Smooth muscle cell of bladder (primary cell): ENCODE measurements at places on chromosomes 11 and 22. TPM values are rescaled to one million over a fixed set of nuclear protein-coding genes. Genes with fewer than 3 reads are reported as not detected.

The SLC22A12 gene
- not detected in 2 replicates for total RNA-seq

The MOB2 gene
- 24.3 and 25.2 TPM in 2 replicates for total RNA-seq

The FAT3 gene
- 0.14 and 4.8 TPM in 2 replicates for total RNA-seq

The FUT4 gene
- total RNA-seq = 3.3 and 4.7 TPM in 2 replicates

The ARHGAP20 gene
- total RNA-seq = 6.7 and 9.1 TPM in 2 replicates

The SMTNL1 gene
- total RNA-seq = not detected in 2 replicates

The BAIAP2L2 gene
- 0.28 and 0.46 TPM in 2 replicates for total RNA-seq

The VWCE gene
- total RNA-seq = 0.85 and 1.7 TPM in 2 replicates

The KCNQ1 gene
- total RNA-seq = not detected in 2 replicates

The TTC36 gene
- 0.43 and 0.46 TPM in 2 replicates for total RNA-seq

The SPDYC gene
- not detected in 2 replicates for total RNA-seq

The KRTAP5-11 gene
- not detected in 2 replicates for total RNA-seq

The SRSF8 gene
- 9.7 and 13.5 TPM in 2 replicates for total RNA-seq

The SLC39A13 gene
- total RNA-seq = 38.4 and 47.0 TPM in 2 replicates

The GGT5 gene
- total RNA-seq = 5.8 and 6.7 TPM in 2 replicates

The POU2AF2 gene
- total RNA-seq = not detected in 2 replicates

The SLC22A25 gene
- total RNA-seq = not detected in 2 replicates

The TIMM10 gene
- 36.7 and 43.0 TPM in 2 replicates for total RNA-seq

The MADD gene
- total RNA-seq = 9.2 and 12.0 TPM in 2 replicates

The RELT gene
- 1.3 and 5.0 TPM in 2 replicates for total RNA-seq

The OR5B21 gene
- total RNA-seq = 0.14 TPM in 1 of 2 replicates, not detected in the other

The CBLIF gene
- not detected in 2 replicates for total RNA-seq

The RAB3IL1 gene
- 4.3 and 5.9 TPM in 2 replicates for total RNA-seq

The OR56B1 gene
- total RNA-seq = not detected in 2 replicates

The MS4A15 gene
- total RNA-seq = not detected in 2 replicates

The OOSP1 gene
- not detected in 2 replicates for total RNA-seq

The CD3E gene
- total RNA-seq = not detected in 2 replicates

The GGTLC2 gene
- total RNA-seq = not detected in 2 replicates

The GAL gene
- 0.43 TPM in 1 of 2 replicates, not detected in the other for total RNA-seq

The EFCAB6 gene
- total RNA-seq = 2.0 and 2.1 TPM in 2 replicates

The OR52N4 gene
- not detected in 2 replicates for total RNA-seq

The MSANTD4 gene
- 43.1 and 48.3 TPM in 2 replicates for total RNA-seq

The FADS2 gene
- 319 and 396 TPM in 2 replicates for total RNA-seq

The INCENP gene
- total RNA-seq = 5.8 and 7.5 TPM in 2 replicates

The GGTLC3 gene
- not detected in 2 replicates for total RNA-seq

The OPCML gene
- not detected in 2 replicates for total RNA-seq

The PHOX2A gene
- total RNA-seq = not detected in 2 replicates

The CASP12 gene
- 0.09 TPM in 1 of 2 replicates, not detected in the other for total RNA-seq
